Stimulated activated CD4-positive, alpha-beta T cell treated with anti-CD3 and anti-CD28 coated beads, TNF-alpha, amount 100 ng/mL, for 1 hour (primary cell): ENCODE measurements at places on chromosomes 6 and 20.

- DNase-seq = no peak
These were observed 406.3 kb upstream of the RGS17 start for GRCh38 chr6:153537422-153537821.

DNA sequence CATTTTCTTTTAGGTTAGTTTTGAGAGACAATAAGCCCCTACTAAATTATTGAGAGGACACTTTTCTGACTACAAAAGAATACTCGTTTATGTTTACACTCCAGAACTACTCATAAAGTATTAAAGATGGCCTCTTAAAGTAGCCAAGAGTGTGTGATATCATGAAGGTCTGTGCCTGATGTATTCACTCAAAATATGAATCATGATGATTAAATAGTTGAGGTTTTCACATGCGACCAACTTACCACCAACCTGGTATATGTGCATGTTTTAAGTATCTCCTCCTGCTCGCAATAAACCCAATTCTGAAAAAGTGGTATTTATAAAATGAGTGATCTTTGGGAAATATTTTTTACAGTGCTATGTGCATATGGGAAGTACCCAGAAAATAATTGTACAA is 43.9 kb downstream of the IL20RA start:
- no peak for DNase-seq

DNA sequence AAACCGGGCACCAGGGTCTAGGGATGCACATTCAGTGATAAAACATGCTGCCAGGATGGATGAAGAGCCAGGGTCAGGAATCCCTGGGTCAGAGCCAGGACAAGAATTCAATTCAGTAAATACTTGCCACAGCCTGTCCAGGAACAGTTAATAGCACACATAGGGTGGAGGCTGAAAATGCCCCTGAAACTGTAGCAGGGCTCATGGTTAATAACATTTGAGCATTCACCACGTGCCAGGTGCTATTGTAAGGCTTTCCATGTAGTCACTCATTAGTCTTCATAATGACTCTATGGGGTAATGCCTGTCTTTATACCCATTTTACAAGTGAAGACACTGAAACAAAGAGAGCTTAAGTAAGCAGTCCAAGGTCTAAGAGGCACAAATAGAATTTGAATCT is 296.3 kb downstream of the LRFN2 start:
- no peak for DNase-seq

DNA sequence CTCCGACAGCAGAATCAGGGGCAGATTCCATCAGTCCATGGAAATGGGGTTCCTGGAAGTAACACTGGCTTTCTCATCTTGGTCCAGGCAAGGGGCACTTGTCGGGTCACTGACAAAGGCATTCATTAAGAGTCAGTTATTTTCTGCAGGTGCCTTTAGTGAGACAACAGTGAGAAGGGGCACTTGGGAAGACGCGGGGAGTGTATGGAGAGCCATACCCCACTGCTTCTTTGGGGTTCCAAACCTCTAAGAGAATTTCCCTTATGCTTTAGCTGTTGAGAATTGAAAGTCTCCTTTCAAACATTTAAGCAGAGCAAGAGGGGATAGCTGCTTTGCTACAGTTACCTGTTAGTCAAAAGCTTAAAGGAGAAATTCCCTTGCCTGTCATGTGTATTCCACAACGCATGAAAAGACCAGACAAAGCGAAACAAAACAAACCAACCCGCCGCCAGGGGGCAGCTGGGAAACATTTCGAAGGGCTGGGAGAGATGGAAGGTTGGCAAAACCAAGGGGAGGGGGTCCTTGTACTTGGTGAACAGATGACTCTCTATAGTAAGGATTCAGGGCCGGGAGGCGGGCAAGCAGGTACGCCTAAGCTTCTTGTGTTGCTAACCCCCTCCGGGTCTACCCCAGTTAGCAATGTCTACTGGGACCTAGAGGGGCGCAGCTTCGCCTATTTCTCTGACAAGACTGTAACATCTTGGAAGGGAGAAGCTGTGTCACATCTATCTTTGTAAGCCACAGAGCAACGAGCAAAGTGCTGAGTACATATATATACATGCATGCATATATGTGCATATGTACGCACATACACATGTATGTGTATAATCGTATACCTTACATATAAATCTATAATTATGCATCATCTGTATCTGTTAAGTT is 474.9 kb upstream of the AGPAT4 start:
- no peak for DNase-seq

GRCh38 chr6:107132330-107132954 is 17.1 kb upstream of the BEND3 start:
- no peak for DNase-seq

DNA sequence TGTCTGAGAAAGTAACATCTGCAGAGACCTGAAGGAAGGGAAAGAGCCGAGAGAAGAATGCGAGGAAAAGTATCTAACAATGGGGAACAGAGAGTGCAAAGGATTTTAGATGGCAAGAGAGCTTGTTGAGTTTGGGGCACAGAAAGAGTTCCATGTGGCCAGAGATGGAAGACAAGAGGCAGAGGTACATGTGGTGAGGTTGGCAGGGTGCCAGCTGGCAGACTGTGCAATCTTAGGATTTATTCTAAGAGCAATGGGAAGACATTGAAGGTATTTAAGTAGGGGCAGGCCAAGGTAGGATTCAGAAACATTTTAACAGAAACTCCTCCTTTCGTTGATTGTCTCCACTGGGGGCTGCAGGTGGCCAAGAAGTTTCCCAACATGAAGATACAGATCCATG is 20.4 kb upstream of the LBP start:
- DNase-seq = no peak

- DNase-seq = no peak
These were observed 51.8 kb downstream of the FOXA2 start for GRCh38 chr20:22532598-22532997.

DNA sequence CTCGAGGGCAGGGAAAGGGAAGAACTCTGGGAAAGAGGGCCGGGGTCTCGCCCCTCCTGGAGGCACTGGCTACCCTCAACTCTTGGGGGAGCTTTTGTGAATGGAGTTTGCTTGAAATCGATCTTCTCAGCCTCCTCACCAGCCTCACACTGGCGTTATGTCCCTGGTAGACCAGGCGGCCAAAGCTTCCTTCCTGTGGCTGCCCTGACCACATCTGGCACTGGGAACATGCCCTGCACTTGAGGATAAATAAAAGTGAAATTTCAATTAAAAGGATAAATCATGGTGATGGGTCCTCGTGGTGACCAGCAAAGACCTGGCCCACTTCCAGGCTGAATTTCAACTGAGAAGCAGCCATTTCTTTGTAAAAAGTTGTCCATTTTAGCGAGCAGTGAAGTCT is 234.7 kb downstream of the TAF4 start:
- DNase-seq = no peak

DNA sequence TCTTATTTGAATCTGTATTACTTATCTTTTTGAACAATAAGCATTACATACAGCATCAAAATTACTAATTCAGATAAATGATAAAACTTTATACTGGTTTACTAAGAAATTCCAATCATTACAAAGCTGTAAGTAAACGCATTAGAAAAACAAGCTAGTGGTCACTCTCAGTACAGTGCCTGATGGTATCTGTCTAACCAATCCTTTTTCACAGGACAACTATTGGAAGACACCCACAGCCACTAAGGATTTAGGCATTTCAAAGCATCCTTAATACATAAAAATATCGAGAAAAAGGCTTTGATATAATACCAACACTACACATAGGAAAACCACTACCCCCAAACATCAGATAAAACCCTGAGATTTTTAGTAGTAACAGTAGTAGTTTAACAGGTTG is 2.6 kb downstream of the CD164 start:
- DNase-seq = no peak

DNA sequence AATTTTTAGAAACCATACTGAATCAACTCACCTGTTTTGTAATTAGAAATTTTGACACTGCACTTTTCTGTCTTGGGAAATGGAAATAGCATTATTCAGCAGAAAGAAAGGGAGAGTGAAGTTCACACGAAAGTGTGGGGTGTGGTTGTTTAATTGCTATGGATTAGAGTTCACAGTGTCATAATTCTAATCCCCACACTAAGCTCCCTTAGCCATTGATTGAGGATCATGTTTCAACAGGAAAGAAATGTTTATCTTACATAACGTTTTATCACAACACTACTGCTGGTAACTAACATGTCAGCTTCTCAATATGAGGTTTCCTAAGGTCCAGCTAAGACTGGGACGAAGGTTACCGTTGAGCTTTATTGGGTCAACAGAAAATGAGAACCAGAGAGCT is 31.4 kb upstream of the GSTA5 start:
- DNase-seq = no peak

GRCh38 chr6:81781624-81782023 is 29.1 kb upstream of the TENT5A start:
- no peak for DNase-seq

GRCh38 chr20:58637466-58638213 is 13.4 kb upstream of the STX16 start:
- DNase-seq = no peak
